Activated T-cell treated with anti-CD3 and anti-CD28 coated beads for 4 hours (primary cell): ENCODE measurements at places on chromosomes 4 and X.

DNA sequence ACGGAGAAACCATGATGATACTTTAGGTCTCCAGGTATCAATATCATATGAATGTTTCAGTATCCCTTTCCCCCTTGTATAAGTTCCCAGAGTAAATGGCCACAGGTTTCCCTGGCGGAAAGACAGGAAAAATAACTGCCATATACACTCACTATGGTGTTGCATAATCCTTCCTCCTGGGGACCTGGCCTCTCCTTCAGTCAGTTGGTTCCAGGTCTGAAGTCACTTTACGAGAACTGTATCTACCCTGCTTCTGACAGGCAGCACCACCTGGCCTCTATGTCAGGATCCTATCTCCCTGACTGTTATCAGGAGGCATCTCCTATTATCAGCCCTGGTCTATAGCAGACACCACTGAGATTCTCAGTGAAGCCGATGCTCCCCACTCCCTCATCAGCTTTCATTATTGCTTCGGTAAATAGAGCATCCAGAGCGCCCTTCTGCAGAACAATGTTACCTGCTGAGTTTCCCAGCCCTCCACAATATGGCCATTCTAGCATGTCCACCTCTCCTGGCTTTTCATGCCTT lies 22.6 kb downstream of the HAUS3 start:
- no peak for DNase-seq

GRCh38 chrX:46716796-46717195 lies 42.1 kb downstream of the SLC9A7 start:
- no peak for DNase-seq

DNA sequence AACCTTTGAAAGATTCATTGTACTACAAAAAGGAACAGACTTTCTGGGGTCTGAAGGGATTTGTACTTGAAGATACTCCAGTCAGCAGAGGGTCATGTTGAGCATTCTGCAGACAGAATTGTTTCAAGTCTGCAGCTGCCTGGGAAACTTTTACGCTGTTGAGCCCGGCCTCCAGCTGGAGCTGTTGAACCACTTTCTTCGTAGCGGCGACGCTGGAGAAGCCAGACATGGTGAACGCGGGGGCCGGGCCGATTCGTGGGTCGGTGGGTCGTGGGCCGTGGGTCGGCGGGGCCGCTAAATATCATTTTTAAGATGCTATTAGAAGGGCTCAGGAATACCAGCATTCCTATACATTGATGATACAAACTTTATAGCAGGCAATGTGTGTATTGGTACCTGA lies 12.0 kb upstream of the RTL9 start:
- no peak for DNase-seq

- no peak for DNase-seq
Observed at GRCh38 chrX:48498374-48498809, 10.4 kb upstream of the PORCN start.

- DNase-seq, result no peak
Observed at GRCh38 chr4:6258741-6259140, 10.9 kb upstream of the WFS1 start.

DNA sequence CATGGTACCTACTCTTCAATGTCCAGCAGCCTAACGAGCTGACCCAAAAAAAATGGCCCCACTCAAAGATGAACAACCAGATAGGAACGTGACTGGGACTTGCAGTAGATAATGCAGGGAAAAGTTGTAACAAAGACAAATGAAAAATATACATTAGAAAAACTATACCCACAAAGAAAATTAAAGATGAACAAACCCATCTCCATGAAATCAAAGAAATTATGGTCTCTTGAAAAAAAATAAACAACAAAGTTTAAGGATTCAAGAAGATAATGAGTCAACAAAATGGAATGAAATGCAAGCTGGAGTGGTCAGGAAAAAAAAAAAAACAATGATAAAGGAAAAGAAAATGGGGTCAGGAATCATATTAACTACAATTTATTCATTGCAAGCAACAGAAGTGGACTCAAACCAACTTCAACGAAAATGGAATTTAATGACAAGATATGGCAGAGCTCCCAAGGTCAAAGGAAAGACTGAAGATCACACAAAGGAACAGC lies 309.8 kb upstream of the GALNT7 start:
- no peak for DNase-seq

DNA sequence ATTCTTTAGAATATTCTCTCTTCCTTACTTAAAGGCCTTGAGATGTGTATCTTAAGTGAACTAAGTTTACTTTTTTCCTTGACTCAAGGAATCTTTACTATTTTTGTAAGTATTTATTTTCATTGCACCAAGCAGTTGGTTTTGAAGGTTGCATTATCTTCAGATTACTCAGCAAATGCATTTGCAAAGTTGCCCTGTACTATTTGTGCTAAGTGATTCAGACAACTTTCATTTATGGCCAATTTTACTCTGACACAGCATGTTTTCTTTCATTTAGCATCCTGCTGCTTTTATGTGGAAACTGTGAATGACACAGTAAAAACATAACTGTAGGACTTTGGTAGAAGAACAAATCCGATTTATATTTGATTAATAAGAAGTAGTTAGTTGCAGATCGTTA lies 191.0 kb downstream of the CCSER1 start:
- DNase-seq, result no peak

DNA sequence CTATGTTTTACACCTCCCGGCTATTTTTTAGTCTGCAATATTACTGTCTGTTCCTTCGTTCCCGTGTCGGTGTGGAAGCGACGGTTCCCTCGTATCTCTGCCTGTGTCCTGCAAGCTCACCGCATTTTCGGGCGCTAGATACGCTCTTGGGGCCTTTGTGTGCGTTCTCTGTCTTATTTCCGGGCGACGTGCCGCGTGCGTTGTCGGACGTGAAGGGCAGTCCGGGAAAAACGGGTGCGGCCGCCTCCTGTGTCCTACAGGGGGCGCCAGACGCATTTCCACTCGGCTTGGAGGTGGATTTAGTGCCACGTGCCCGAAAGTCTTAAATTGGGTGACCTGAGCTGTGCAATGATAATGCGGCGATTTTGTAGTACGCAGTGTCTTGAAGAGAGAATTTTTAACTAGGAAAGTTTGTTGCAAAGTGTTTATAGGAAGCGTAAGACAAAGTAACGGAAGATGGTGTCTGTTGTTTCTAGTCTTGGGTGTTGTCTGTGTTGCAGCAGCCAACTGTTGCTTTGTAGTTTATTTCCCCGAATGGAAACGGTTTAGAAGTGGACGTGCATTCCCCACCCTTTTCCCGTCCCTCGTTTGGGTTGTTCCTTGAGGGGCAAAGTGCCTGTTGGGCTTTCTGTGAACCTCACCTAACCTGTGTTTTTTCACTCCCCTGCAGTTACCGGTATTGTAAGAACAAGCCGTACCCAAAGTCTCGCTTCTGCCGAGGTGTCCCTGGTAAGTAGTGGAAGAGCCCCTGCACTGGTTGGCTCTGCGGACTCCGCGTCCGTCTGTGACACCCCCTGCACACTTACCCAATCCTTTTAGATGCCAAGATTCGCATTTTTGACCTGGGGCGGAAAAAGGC lies 720 bp downstream of the RPL10 start:
- peak; percentile 71 for DNase-seq

- DNase-seq, result no peak
Observed at GRCh38 chrX:15931362-15931761, 76.7 kb upstream of the AP1S2 start.

GRCh38 chrX:15882704-15883539 lies 28.3 kb upstream of the AP1S2 start:
- no peak for DNase-seq

- DNase-seq, result no peak
Observed at GRCh38 chr4:182280436-182281111, 37.4 kb downstream of the TENM3 start.

DNA sequence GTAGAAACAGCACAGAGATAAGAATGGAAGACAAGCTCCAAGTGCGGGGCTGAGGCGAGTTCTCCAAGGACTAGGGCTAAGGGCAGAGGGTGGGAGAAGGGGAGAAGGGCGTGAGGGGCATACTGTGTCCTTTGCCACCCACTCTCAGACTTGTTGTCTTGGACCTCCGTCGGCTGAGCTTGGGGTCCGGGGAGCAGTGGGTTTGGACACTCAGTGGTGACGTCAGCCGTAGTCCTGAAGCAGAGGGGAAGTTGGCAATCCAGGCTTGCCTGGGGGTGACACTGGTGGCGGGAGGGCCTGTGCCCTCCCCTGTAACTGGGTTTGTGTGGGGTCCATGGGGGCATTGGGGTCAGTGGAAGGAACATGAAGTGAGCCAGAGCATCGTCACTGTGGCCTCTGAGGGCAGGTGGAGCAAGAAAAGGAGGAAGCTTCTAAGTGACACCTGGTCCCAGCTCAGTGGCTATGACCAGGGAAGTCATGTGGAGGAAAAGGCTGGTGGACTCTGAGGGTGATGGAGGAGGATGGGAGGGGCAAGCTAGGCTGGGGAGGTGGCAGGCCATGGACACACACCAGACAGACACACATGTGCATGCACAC lies 17.6 kb downstream of the CD99 start:
- DNase-seq, result no peak
